Karpas-422 (cell line): ENCODE measurements at places on chromosomes 12 and 14.

GRCh38 chr12:116404913-116405611 is 127.6 kb upstream of the MED13L start:
- no peaks in the 10 kb centered on the region for H3K27me3 ChIP-seq
- H3K36me3 ChIP-seq = no peaks in the 10 kb centered on the region
- no peak overlapping the region for H3K27ac ChIP-seq

- peak; percentile 88 for DNase-seq
- no peaks in the 10 kb centered on the region for H3K36me3 ChIP-seq
- H3K4me3 ChIP-seq = no peak overlapping the region
- peaks cover 8% of the 10 kb centered on the region for H3K4me1 ChIP-seq
- no peak overlapping the region for H3K27ac ChIP-seq
These were observed 324.5 kb downstream of the PCNX1 start for GRCh38 chr14:71231521-71232393.

DNA sequence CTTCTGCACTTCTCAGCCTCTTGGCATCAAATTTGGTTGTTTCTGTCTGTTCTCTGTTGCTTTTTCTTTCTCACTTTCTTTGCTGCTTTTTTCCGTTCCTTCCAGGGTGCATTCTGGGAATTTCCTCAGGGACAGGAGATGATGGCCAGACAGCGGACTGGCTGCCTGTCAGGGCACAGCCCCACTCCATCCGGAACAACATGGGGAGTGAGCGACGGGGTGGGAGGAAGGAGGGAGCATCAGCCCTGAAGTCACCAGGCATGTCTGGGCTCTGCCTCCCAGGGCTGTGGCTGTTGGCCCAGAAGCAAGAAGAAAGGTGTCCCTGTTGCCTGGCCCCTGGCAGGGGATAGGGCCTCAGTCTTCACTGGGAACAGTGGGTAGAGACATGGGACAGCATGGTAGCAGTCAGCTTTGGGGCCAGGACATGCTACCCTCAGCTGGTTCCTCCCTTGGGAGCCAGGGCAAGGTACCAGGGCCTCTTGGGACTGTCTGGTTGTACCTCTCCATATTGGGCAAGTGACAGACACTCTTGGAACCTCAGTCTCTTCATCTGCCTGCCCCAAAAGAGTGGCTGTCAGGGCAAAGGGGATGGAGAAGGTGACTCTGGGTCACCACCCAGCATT is 8.6 kb downstream of the PGF start:
- H3K4me3 ChIP-seq = peak overlapping the region; percentile 63; the same call in 1 of the 2 replicates
- H3K4me1 ChIP-seq = peaks cover 50% of the 10 kb centered on the region
- H3K27me3 ChIP-seq = no peaks in the 10 kb centered on the region
- no peaks in the 10 kb centered on the region for H3K36me3 ChIP-seq

DNA sequence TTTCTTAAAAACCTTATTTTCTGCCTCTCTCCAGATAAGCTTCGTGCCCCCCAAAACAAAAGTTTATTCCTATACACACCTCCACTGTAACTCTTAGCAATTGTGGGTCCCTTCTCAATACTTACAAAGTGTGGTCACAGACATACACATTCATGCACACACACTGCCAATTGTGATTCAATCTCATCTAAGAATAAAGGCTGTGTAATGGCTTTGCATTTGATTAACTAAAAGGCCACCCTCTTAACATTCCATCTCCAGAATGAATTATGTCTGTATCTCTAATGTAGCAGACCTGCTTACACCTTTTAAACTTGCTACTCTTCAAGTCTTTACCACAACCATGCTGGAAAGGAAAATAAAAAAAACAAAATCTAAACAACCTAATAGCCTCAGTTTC is 49.5 kb downstream of the MYF5 start:
- no peak for DNase-seq
- H3K36me3 ChIP-seq = no peaks in the 10 kb centered on the region
- H3K27ac ChIP-seq = no peak overlapping the region; the same call in 1 of the 2 replicates
- H3K4me3 ChIP-seq = 0 out of 2 replicates have a peak overlapping the region, but pooled peaks have one; percentile 31
- H3K27me3 ChIP-seq = 0 out of 2 replicates have a peak, but pooled peaks cover 3% of the 10 kb centered on the region

DNA sequence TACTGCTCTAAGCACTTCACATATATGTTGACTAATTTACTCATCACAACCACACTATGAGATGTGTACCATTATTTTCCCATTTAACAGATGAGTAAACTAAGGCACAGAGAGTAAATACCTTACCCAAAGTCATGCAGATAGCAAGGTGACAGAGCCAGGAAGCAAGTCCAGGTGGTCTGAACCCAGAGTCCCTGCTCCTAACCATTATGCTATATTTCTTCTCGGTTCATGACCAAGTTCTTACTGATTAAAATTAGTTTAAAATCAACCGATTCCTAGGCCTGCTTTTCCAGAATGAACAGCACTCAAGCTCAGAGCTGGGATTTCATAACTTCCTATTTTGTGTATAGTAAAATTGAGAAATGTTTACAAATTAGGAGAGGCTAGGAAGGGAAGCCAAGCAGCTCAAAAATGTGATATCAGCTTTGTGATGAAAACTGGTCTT is 85.5 kb upstream of the EGLN3 start:
- H3K27ac ChIP-seq = no peak overlapping the region
- H3K4me3 ChIP-seq = no peak overlapping the region
- no peaks in the 10 kb centered on the region for H3K27me3 ChIP-seq
- DNase-seq = no peak

DNA sequence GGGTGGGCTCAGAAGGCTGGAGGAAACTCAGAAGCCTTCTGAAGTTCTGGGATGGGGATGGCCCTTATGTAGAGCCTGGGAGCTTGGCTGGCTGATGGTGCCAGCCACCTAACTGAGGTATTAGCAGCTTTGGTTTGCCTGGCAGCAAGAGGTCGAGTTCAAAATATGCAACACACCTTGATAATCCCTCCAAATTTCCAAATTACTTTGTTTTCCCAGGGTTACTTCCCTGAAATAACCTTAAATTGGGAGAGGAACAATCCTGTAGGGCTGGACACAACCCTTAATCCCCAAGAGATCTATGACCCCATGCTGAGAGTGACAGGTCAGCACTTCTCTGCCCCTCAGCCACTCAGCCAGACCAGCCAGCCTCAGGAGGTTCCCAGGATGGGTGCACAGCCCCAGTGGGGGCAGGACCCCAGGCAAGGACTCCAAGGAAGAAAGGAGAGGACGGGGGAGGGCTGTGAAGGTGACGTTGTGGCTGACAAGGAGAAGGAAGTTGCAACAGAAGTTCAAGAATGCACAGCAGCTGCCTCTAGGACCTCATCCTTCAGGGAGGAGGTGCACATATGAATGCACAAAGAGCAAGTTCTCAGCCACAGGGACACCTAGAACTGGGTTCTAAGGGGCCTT is 18.6 kb upstream of the KRT77 start:
- no peak for DNase-seq
- H3K4me1 ChIP-seq = no peaks in the 10 kb centered on the region
- no peak overlapping the region for H3K27ac ChIP-seq
- no peaks in the 10 kb centered on the region for H3K36me3 ChIP-seq

- DNase-seq = peak; percentile 97
- no peak overlapping the region for H3K4me3 ChIP-seq
- no peak overlapping the region for H3K27ac ChIP-seq
- H3K36me3 ChIP-seq = peaks cover 27% of the 10 kb centered on the region; the same call in 1 of the 2 replicates
These were observed 58.8 kb upstream of the GPR68 start for GRCh38 chr14:91303091-91303923.

DNA sequence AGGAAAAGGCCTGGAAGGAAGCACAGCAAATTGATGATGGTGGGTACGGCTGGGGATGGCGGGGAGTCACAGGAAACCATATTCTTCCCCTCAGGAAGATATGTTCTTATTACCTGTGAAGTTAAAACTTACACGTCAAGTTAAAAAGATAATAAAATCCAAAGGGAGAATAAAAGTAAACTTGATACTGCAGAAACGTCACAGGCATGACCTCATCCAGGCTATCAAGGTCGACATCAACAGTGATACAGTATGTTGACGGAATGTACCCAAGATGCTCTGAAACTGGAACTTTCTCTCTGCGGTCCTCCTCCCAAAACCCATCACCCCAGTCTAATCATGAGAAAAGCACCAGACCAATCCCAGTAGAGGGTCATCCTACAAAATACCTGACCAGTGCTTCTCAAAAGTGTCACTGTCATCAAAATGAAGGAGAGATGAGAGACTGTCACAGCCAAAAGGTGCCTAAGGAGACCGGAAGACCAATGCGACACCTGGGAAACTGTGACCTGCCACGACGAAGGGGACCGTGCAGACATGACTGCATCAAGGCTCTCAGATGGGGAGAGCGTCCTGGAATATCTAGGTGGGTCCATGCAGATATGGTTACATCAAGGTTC is 74.6 kb downstream of the SCARB1 start:
- peaks cover 45% of the 10 kb centered on the region for H3K36me3 ChIP-seq
- H3K27me3 ChIP-seq = no peaks in the 10 kb centered on the region
- H3K4me3 ChIP-seq = no peak overlapping the region
- no peak overlapping the region for H3K27ac ChIP-seq

GRCh38 chr14:56107615-56108014 is 10.6 kb upstream of the PELI2 start:
- H3K27ac ChIP-seq = no peak overlapping the region
- H3K4me3 ChIP-seq = no peak overlapping the region
- no peaks in the 10 kb centered on the region for H3K27me3 ChIP-seq

GRCh38 chr12:130251236-130251780 is 86.4 kb upstream of the PIWIL1 start:
- no peak overlapping the region for H3K4me3 ChIP-seq
- H3K27me3 ChIP-seq = no peaks in the 10 kb centered on the region
- no peaks in the 10 kb centered on the region for H3K4me1 ChIP-seq
- no peak overlapping the region for H3K27ac ChIP-seq
- no peaks in the 10 kb centered on the region for H3K36me3 ChIP-seq
- no peak for DNase-seq

GRCh38 chr12:22115711-22116110 is 69.7 kb downstream of the CMAS start:
- no peaks in the 10 kb centered on the region for H3K27me3 ChIP-seq
- no peaks in the 10 kb centered on the region for H3K4me1 ChIP-seq
- H3K27ac ChIP-seq = no peak overlapping the region

DNA sequence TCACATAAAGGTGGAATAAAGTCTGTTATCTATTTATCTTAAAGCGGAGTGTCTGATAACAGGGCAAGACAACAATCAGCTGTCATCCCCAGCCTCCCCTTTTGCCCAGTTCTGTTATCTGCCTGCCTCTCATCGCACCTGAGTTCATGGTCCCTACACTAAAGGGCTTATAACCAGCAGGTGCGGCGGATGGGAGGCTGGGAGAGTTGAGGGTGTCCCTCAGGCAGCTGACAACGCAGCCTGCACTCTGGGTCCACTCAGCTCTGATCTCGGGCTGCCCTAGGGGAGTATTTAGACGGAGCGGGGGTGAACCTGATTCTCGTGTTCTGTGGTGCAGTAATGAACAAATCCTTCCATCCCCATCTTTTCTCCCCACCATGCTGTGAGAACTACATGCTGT is 34.0 kb upstream of the JDP2 start:
- no peaks in the 10 kb centered on the region for H3K4me1 ChIP-seq
- no peaks in the 10 kb centered on the region; the same call in 1 of the 2 replicates for H3K27me3 ChIP-seq
- H3K36me3 ChIP-seq = no peaks in the 10 kb centered on the region
- H3K4me3 ChIP-seq = no peak overlapping the region
- DNase-seq = no peak
- H3K27ac ChIP-seq = no peak overlapping the region

DNA sequence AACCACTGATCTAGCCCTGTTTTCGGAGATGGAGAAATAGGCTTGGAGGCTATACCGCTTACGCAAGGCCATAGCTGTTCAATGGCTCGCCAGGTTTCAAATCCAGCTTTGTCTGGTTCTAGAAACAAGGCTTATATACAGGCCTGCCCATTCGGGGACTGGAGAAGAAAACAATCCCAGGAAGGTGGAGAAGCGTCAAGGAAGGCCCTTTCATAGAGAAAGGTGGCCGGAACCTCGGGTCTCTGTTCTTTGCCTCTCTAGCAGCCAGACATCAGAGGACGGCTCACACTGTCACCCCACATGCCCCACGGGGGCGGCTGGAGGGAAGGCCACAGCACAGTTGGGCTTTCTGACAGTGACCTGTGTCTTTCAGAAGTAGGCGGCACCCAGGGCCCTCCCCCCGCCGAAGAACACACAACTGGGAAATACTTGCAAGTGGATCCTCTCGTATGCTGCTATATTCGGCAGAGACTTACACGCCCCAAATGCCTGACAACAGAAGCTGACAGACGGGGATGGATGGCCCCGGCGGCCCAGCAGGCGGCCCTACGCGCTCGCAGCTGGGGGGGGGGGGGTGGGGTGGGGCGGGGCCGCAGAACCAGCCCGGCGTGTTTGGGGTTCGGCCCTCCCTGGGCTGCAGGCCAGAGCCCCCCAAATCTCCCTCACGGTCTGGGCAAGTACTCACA is 4.5 kb upstream of the SETD1B start:
- peak overlapping the region; percentile 69; the same call in 1 of the 2 replicates for H3K4me3 ChIP-seq
- peaks cover 56% of the 10 kb centered on the region for H3K4me1 ChIP-seq
- DNase-seq = peak; percentile 78
- no peaks in the 10 kb centered on the region for H3K27me3 ChIP-seq

DNA sequence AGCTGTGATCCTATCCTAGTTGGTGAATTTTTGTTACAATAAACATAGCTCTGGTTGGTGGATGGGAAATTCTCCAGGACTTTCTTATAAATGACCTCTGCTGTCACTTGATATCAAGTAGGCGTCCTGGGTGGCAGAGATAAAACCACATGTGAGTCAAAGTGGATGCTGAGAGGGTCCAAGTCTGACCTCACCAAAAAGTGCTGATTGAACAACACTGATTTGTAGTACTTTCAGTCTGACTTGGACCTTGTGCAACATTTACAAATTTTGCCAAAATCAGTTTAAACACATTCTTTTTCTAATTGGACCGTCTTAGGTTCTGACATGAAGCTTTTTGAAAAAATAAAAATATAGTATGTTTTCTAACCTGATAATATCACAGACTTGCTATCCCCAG is 585.6 kb downstream of the GALC start:
- no peaks in the 10 kb centered on the region for H3K36me3 ChIP-seq
- no peak overlapping the region for H3K27ac ChIP-seq
- no peaks in the 10 kb centered on the region for H3K27me3 ChIP-seq
- no peak overlapping the region for H3K4me3 ChIP-seq
- DNase-seq = no peak

GRCh38 chr14:63182968-63183367 is 21.3 kb upstream of the RHOJ start:
- no peaks in the 10 kb centered on the region for H3K4me1 ChIP-seq
- H3K27ac ChIP-seq = no peak overlapping the region
- no peaks in the 10 kb centered on the region for H3K36me3 ChIP-seq
- no peak overlapping the region for H3K4me3 ChIP-seq
- H3K27me3 ChIP-seq = no peaks in the 10 kb centered on the region
- DNase-seq = peak; percentile 20

- no peaks in the 10 kb centered on the region for H3K27me3 ChIP-seq
- no peak overlapping the region for H3K4me3 ChIP-seq
- no peak for DNase-seq
- no peak overlapping the region for H3K27ac ChIP-seq
These were observed 91.0 kb upstream of the EEA1 start for GRCh38 chr12:93019975-93020630.

GRCh38 chr14:105391541-105391940 is 6.8 kb upstream of the TEX22 start:
- no peak for DNase-seq
- no peaks in the 10 kb centered on the region for H3K27me3 ChIP-seq
- H3K27ac ChIP-seq = no peak overlapping the region
- no peaks in the 10 kb centered on the region for H3K36me3 ChIP-seq
- H3K4me3 ChIP-seq = no peak overlapping the region

GRCh38 chr14:75223664-75224154 is 47.3 kb upstream of the TMED10 start:
- DNase-seq = peak; percentile 59
- no peak overlapping the region for H3K27ac ChIP-seq
- H3K36me3 ChIP-seq = no peaks in the 10 kb centered on the region
- no peak overlapping the region for H3K4me3 ChIP-seq
- peaks cover 16% of the 10 kb centered on the region for H3K4me1 ChIP-seq

- H3K27me3 ChIP-seq = no peaks in the 10 kb centered on the region
- H3K4me1 ChIP-seq = no peaks in the 10 kb centered on the region
- H3K36me3 ChIP-seq = no peaks in the 10 kb centered on the region
- no peak for DNase-seq
- no peak overlapping the region for H3K27ac ChIP-seq
- no peak overlapping the region for H3K4me3 ChIP-seq
These were observed 26.1 kb upstream of the IFNG start for GRCh38 chr12:68185598-68185997.
